ENCODE measurements at places on chromosomes 5 and 9. TPM values are rescaled to one million over a fixed set of nuclear protein-coding genes. Genes with fewer than 3 reads are reported as not detected.

Gene WDR38
- not detected for total RNA-seq

DNA sequence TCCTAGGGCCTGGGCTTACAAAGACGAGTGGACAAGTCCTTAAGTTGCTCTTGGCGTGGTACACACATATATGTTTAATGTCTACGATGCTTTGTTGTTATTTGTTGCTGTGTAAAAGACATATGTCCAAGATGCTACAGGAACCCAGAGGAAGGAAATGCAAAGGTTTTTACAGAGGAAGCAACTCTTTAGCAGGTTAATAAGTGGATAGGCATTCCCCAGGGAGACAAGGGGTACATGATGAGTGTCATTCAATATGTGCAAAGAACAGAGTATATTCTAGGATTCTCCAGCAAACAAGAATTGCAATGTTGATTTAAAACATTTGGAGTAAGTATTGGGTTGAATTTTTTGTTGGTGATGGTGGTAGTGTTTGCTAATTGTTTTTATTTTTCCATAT lies 92.1 kb downstream of the PIP5K1B start:
- H3K36me3 ChIP-seq: no peaks in the 10 kb centered on the region
- H3K27me3 ChIP-seq: peaks cover 7% of the 10 kb centered on the region
- no peak for DNase-seq
- H3K4me3 ChIP-seq: no peak overlapping the region
- H3K27ac ChIP-seq: no peak overlapping the region

GRCh38 chr9:126403397-126403796 lies 76.8 kb downstream of the MVB12B start:
- DNase-seq: no peak
- H3K4me1 ChIP-seq: peaks cover 19% of the 10 kb centered on the region
- no peaks in the 10 kb centered on the region for H3K36me3 ChIP-seq
- H3K27ac ChIP-seq: no peak overlapping the region
- H3K27me3 ChIP-seq: no peaks in the 10 kb centered on the region

GRCh38 chr5:163677092-163677491 lies 171.7 kb downstream of the MAT2B start:
- H3K36me3 ChIP-seq: no peaks in the 10 kb centered on the region
- H3K4me3 ChIP-seq: no peak overlapping the region
- H3K27ac ChIP-seq: no peak overlapping the region
- no peaks in the 10 kb centered on the region for H3K4me1 ChIP-seq
- no peak for DNase-seq

GRCh38 chr5:180251141-180251540 lies 40.7 kb downstream of the MAPK9 start:
- DNase-seq: no peak
- H3K36me3 ChIP-seq: peaks cover 86% of the 10 kb centered on the region

Measured in activated CD8-positive, alpha-beta T cell treated with anti-CD3 and anti-CD28 coated beads for 36 hours (primary cell).